RPMI8226 (cell line): ENCODE measurements at places on chromosomes 7 and 10.

DNA sequence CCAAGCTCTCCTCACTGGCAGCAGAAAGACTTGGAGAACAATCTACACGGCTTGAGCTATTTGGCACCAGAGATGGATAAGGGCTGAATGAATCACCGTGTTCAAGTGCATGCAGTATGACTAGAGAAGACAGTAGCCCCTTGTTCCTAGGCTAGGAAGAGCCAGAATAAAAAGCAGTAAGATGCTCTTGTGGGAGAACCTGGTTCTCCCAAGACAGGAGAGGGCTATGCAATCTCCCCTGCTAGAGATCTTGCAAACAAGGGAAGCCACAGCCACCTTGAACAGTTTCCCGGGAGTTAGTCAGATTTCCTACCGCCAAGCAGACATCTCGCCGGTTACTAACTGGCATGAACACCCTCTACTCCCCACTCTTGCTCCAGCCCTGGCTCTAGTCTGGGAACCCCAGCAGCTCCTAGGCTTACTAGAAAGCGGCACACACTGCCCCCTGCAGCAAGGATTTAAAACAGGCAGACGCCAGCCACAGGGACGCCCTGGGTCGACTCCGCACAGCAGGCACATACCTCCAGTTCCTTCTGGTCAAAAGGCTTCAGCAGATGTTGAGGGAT, 107.3 kb downstream of the SMURF1 start:
- no peak for DNase-seq

- DNase-seq, result peak; percentile 31
Measured at GRCh38 chr7:28298870-28299518, 113.3 kb upstream of the CREB5 start.

DNA sequence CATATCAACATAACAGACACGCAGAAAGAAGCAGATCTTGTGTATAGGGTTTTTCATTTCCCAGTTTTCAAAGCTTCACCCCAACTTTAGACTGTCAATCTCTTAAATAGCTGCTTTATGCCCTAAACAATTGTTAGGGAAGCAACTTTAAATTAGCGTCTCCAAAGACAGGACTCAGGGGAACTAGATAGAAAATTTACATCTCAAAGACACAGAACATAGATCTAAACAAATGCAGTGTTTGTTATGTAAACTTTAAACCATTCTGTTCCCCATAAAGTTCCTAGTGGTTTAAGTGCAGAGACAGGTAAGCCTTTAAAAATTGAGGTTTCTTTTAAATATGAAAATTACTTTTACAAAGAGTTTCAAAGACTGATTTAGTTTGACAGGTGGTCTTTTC, 379.2 kb upstream of the GHITM start:
- DNase-seq, result no peak

GRCh38 chr10:76736392-76736791, 901.2 kb downstream of the KCNMA1 start:
- DNase-seq, result no peak

- DNase-seq, result no peak
Measured at GRCh38 chr7:142345811-142346210, 88.0 kb upstream of the PRSS58 start.

DNA sequence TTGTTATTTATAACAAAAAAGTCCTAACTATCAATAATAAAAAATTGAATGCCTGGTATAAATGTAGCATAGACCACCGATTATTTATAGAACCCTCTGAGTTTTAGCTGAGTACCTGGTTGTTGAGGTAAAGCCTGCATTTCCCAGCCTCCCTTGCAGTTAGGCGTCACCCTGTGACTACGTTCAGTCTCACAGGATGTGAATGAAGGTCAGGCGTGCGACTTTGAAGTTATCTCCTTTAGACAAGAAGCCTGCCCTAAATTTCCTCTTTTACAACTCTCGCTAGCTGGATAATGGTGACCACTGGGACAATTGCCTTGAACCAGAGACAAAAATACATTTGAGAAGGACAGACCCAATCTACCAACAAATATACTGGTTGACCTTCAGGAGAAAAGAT, 67.5 kb upstream of the TES start:
- DNase-seq, result no peak

DNA sequence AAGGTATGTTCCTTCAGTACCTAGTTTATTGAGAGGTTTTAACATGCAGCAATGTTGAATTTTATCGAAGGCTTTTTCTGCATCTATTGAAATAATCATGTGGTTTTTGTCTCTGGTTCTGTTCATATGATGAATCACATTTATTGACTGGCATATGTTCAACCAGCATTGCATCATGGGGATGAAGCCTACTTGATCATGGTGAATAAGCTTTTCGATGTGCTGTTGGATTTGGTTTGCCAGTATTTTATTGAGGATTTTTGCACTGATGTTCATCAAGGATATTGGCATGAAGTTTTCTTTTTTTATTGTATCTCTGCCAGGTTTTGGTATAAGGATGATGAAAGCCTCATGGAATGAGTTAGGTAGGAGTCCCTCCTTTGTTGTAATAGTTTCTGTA, 204.0 kb upstream of the GNAI1 start:
- no peak for DNase-seq

- no peak for DNase-seq
Measured at GRCh38 chr10:100182908-100183307, 2.9 kb downstream of the ERLIN1 start.

DNA sequence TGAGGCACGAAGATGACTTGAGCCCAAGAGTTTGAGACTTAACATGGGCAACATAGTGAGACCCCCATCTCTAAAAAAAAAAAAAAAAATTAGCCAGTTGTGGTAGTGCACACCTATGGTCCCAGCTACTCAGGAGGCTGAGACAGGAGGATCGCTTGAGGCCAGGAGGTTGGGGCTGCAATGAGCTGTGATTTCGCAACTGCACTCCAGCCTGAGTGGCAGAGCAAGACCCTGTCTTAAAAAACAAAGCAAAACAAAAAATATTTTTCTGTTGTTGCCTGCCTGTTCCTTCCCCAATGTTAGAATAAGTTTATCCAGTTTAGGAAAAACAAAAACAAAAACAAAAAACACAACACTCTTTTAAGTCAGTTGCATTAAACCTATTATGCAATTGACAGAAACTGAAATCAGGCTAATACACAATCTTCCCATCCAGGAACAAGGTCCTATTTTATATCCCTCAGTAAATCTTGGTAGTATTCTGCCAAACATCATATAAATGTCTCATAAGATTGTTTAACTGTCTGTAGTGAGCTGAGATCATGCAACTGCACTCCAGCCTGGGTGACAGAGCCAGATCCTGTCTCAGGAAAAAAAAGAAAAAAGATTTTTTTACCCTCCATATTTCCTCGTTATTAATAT, 4.9 kb downstream of the PILRA start:
- no peak for DNase-seq

DNA sequence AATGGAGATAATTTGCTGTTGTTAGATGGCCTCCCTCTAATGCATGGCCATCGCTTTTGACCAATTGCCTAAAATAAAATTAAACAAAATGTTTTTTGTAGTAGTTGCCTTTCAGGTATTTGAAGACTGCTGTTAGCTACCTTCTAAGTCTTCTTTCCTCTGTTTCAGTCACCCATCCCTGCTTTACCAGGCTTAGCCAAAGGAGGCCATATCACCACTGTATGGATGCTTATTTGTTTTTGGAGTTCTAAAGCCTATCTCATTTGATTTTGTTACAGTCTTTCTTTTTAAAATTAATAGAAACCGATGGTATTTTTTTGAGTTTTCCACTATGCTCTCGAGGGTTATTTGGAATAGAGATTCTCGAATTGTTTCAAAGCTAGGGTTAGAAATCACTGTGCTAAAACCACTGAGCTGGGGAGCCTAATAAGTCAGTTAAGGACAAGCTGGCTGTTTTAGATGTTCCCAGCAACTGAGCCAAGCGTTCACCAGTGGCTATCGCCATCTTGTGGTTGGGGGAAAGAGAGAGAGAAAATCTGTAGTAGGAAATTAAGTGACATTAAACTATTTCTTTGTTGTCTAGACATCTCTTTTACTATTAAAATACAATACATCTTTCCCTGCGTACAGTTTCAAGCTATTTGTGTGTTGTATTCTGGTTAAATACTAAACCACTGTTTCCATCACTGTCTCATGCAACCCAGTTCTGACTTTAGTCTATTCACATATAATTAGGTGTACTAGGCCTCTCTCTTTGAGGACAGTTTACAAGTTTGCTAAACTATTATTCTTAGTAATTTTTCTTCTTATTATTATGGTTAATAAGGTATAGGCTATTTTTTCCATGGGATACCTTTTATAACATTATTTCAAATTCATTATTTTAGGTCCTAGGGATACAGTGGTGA, 52.2 kb downstream of the GPR158 start:
- DNase-seq, result peak; percentile 42

DNA sequence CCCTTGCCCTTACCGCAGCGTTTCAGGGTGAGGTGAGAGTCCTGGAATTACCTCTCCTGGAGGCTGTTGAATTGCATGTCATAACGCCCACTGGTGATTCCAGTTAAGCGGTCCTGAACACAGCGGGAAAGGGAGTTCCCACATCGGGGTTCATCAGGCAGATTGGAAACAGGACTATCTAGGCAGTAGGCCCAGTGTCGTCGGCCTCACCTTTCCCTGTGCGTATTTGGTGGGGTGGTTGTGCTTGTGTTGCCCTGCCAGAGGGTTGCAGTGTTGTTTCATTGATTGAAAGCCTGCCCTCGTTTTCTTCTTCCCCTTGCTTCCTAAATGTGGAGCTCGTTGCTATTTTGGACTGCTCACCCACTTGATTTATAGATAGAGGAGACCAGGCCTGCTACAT, 10.6 kb upstream of the SUN1 start:
- no peak for DNase-seq

DNA sequence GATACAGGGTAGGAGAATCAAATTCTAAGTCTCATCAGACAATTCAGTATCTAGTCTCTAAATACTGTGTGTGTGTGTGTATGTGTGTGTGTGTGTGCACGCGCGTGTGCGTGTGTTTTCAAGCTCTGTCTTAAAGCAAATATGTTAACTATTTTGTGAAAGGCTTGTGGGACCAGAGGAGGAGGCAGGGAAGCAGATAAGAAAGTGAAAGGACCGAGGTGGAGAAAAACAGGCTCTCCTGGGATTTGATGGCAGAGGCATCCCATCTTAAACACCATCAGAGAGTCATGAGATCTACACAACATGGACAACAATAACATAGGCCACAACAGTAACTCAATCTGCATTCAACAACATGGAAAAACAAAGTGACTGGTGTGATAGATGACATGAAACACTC, 67.1 kb downstream of the PIP4K2A start:
- DNase-seq, result no peak

- no peak for DNase-seq
Measured at GRCh38 chr7:16402091-16402490, 19.2 kb downstream of the CRPPA start.
